Stimulated activated CD8-positive, alpha-beta memory T cell treated with anti-CD3 and anti-CD28 coated beads, Interleukin-2, amount 100 ng/mL, for 1 hour (primary cell): ENCODE measurements at places on chromosomes 1 and 21.

- no peak for DNase-seq
Observed at GRCh38 chr1:109388884-109389637, 8.7 kb downstream of the SORT1 start.

DNA sequence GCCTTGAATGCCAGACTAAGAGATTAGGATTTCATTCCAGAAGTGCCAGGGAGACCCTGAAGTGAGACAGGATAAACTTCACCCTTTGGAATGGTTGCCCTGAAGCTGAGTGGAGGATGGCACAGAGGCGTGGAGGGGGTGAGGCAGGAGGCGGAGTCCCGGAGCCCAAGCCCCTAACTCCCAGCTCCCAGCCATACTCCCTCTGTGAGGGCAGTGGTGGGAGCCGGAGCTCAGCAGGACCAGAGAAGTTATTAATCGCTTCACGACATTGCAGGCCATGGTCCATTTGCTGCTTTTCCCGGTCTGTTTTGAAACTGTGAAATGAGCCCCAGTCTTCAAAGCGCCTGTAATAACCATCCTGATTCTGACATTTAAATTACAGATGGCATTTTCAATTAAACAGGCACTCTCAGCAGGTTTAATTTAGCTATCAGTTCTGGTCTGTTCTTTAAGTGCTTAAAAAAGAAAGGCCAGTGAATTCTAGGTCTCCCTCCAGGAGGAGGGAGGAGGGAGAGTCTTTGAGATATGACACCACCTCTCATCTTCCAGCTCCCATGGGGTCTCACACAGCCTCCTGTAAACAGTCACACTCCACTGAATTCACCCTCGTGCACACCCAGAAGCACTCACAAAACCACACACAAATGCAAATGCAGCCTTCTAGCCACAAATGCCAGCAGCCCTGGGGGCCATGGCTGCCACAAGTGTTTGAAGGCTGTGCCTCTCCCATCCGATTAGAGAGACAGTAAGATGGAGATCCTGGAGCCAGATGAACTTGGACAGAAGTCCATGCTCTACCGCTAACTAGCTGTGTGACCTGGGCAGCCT, 19.6 kb downstream of the FBXO2 start:
- no peak for DNase-seq

DNA sequence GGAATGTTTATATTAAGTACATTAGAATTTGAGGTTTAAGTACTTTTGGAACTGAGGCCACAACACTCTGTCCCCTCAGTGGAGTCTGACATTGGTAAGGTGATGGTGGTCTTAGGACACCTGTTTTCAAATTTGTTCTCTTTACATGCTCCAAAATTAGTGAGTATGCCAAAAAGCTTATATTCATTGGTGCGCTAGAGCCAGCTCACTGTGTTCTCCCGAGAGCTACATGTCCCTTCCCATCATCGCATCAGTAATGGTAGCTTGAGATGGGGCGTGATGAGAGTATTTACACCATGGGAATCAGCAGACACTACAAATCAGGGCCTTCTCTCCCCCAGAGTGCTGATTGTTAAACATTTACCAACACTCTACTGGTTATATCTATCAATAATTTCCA, 19.5 kb downstream of the ETS2 start:
- no peak for DNase-seq

DNA sequence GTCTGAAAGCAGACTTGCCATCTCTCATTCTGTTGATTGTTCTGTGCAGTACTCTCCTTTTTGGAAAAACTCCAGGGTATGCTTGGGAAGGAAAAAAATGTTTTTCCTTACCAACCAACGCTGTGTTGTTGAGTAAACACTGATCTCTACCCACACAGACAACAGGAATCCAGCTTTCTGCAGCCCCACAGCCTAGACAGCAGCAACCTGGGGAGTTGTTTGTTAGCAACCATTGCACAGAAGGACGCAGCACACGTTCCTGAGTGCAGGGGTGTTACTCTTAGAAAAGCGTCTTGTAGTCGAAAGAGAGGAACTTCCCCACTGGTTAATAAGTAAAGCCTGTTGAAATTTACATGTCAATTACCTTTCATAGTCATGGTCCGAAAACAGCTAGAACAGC, 56.6 kb downstream of the SMYD2 start:
- no peak for DNase-seq

GRCh38 chr1:23369335-23370013, at the start of gene ZNF436:
Gene ZNF436 (minus strand): TSS chr1:23369836. CDS start chr1:23368005, 1,831 bp downstream.
- no peak for DNase-seq

DNA sequence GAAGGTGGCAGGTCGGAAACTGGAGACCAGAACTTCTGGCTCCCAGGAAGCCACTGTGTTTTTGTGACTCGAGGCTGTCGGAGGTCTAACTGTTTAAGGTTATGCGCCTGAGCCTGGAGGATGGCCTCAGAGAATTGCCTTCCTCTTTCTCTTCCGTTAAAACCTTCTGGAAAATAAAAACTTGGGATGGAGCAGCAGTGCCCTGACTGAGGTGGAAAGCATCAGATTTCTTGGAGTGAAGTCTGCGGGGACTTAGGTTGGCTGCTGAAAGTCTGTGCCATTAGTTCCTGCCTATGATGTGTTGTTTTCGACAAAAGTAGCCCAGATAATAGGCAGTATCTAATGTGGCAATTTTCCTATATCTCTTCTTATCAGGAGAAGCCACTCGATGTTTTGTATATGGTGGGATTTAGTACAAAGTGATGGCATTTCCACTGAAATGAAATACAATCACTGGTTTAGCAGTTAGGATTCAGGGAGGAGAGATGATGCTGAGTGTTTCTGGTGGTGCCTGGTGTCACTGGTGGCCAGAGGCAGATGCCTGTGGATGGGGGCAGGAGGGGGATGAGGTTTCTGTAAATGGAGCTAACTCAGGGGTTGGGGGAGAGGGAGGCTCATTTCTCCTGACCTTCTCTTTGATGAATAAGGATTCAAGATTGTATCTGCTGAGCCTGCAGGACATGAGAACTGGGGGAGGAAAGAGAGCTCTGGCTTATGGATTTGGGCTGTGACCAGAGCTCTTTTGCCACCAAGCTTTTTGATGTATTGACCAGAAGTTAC, 150.8 kb downstream of the CAMTA1 start:
- DNase-seq, result no peak

DNA sequence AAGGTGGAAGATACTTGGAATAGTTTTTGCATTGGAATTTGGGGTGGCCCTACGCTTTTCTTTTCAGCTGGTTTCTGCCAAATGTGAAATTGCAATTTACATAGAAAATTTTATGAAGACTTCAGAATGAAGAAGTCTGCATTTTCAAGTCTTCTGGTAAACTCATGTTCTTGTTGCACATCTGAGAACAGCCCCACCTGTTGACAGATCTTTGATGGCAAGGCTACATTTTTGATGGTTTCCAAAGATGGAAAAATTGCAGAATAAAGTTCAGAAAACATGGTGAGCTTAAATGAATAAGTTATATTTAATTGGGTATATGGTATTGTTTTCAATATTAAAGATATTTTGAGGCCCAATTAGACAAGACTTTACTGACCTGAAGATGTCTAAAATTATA, 25.4 kb downstream of the OLFM3 start:
- no peak for DNase-seq

GRCh38 chr1:240515505-240515904, 96.5 kb downstream of the GREM2 start:
- no peak for DNase-seq

- DNase-seq, result no peak
Observed at GRCh38 chr1:170686291-170686690, 22.4 kb downstream of the PRRX1 start.

- no peak for DNase-seq
Observed at GRCh38 chr21:27572696-27573095, 605.8 kb upstream of the ADAMTS5 start.

GRCh38 chr1:69441496-69441895, 126.2 kb upstream of the LRRC7 start:
- DNase-seq, result no peak

- no peak for DNase-seq
Observed at GRCh38 chr1:204992998-204993314, 50.1 kb upstream of the CNTN2 start.

GRCh38 chr1:248858096-248858890, 592 bp downstream of the ZNF692 start:
- no peak for DNase-seq

GRCh38 chr1:7510389-7510931, 260.6 kb upstream of the VAMP3 start:
- no peak for DNase-seq

GRCh38 chr21:42627527-42628289, 25.7 kb upstream of the PDE9A start:
- no peak for DNase-seq

- no peak for DNase-seq
Observed at GRCh38 chr1:84505493-84506001, 639 bp upstream of the SPATA1 start.

DNA sequence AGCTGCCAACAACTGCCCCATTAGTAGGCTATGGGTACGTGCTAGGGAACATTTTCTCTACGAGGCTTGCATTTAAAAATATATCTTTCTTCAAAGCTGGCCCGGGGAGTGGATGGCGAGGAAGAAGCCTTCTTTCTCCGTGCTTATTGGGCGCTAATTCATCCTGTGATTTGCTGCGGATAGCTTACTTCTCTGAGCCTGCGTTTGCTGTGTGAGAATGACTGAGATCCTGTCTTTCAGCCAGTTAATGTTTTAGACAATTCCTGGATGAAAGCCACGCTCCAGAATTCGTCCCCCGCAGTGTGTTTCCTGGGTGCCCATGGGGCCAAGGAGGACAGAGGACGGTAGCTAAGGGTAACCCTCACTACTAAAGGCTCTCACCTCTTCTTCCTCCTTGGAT, 57.8 kb upstream of the TARBP1 start:
- no peak for DNase-seq

DNA sequence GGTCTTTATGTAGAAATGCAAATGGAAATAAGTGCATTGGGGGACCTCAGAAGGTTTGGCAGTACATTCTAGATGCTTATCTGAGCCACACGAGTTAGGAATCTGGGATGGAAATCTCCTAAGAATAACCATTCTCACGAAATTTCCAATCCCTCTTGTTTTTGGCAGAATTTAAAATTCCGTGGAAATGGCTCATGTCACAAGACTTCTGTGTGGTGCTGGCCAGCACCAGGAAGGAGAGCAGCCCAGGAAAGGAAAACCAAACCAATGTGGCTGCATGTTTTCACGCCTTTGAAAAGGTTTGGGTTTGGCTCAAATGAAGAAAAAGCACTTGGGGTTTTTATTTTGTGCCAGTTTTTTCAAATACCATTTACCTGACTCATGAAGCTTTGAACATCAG, 80.1 kb upstream of the KCNK2 start:
- DNase-seq, result no peak

DNA sequence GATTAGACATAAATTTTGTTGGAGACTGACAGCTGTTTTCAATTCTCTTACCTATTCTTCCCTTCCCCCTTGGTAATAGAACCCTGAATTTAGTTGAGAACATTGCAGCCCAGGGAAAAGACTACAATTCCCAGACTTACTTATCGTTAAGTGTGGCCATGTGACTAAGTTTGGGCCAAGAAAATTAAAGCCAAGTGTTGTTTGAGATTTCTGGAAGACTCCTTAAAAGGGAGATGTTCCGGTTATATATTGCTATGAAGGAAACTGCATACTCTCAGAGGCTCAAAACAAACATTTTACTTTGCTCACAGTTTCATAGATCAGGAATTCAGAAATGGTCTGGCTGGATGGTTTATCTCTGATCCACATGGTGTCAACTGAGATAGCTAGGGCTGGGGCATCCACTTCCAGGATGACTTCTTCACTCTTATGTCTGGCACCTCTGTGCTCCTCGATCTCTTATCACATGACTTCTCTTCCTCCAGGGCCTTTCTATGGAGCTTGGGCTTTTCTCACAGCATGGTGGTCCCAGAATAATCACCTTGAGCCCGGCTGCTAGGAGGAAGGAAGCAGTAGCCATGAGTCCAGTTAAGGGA, 22.4 kb upstream of the CD34 start:
- DNase-seq, result no peak

DNA sequence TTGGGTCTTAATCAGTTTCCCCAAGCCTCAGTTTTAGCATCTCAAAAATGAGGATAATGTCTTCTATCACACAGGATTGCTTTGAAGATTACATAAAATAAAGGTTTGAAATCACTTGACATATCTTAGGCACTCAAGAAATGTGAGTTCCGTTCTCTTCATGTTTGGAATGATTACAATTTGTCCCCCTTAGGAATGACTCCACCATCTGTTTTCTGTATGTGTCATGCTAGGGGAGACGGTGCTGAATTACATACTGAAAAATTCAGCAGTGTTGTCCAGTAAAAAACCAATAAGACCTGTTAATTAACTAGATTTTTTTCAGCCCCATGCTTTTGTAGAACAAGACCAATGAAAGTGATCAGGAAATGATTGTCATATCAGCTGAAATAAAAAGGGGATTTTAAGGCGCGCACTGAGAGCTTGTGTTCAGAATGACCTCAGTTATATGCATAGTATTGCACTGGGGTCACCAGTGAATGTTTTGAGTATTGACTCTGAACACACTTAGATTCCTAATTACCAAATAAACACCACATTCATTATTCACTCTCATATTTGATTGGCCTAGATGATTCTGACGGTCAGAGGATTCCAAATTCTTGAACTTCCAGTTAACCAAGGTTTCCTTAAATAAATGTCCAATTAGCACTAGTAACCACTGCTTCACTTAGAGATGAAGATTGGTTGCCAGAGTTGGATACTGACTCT, 114.5 kb upstream of the KCNK2 start:
- no peak for DNase-seq

GRCh38 chr1:27509127-27510080, 19.4 kb upstream of the WASF2 start:
- DNase-seq, result no peak

GRCh38 chr21:38942748-38943211, 137.1 kb downstream of the ETS2 start:
- DNase-seq, result no peak

GRCh38 chr1:171484760-171485374, 463 bp upstream of the PRRC2C start:
- DNase-seq, result no peak

- DNase-seq, result no peak
Observed at GRCh38 chr1:181081395-181081794, 7.1 kb upstream of the IER5 start.

- DNase-seq, result no peak
Observed at GRCh38 chr1:18599086-18599485, 31.6 kb upstream of the PAX7 start.

DNA sequence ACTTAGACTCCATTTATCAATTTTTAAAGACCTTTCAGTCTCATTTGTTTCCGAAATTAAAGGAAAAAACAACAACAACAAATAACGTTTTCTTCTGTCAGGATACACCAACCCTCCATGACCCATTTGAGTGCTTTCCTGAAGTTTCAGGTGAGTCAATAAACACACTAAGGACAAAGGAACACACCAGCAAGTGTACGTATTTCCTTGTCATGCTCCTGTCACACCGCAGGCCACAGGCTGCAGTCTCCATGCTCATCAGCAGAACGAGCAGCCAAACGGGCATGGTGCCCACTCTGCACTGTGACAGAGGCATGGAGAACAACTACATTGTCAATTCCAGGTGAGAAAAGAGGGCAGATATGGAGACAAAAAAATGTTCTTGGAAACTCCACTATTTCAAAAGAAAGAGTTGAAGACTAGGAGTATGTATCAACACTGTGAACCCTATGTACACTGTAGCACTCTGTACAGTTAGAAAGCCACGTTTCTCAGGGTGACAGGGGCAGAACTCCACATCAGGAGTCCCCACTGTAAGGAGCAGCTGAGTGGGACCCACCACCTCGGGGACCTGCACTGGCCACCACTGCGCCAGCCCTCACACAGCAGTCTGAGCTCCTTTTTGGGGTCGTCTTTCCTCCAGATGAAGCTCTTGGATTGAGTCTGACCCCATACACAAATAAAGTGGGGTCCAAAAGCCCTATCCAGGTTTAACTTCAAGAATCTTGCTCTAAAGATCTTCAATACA, 2.6 kb downstream of the PTTG1IP start:
- no peak for DNase-seq

- no peak for DNase-seq
Observed at GRCh38 chr1:27176323-27176722, 21.4 kb upstream of the SLC9A1 start.
